ENCODE measurements at places on chromosomes 13 and 19. TPM values are rescaled to one million over a fixed set of nuclear protein-coding genes. Genes with fewer than 3 reads are reported as not detected.

The NCAN gene
- 0.20 TPM for total RNA-seq

The ATXN8OS gene
- not detected for total RNA-seq

The CACNA1A gene
- 0.47 TPM for total RNA-seq

The ZIM2 gene
- total RNA-seq: not detected

The PTGIR gene
- 217 TPM for total RNA-seq

The LRRC63 gene
- total RNA-seq: 0.17 TPM

The TEX101 gene
- total RNA-seq: not detected

The MYO1F gene
- 45.6 TPM for total RNA-seq

DNA sequence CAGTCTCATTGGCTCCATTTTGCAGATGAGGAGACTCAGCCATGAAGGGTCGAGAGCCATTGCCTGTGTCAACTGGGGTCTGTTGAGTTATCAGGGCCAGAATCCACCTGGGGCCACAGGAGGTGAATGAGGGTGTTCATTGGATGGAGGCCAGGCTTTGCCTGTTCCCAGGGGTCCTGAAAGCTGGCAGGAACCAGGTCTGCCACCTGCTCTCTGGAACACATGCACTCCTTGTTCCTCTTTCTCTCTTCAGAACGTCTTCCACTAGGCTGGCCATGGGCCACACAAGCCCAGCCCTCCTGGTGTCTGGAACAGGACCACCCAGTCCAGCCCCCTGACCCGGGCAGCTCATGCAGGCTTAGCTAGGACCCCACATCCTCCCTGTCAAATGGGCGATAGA is 21.1 kb downstream of the PPP1R37 start:
- no peak overlapping the region for H3K27ac ChIP-seq
- peaks cover 42% of the 10 kb centered on the region for H3K4me1 ChIP-seq
- no peak overlapping the region for H3K4me3 ChIP-seq
- no peak for DNase-seq

- no peak overlapping the region for H3K27ac ChIP-seq
- peaks cover 33% of the 10 kb centered on the region for H3K4me1 ChIP-seq
- no peak for DNase-seq
- no peak overlapping the region for H3K4me3 ChIP-seq
- H3K36me3 ChIP-seq: no peaks in the 10 kb centered on the region
- no peaks in the 10 kb centered on the region for H3K27me3 ChIP-seq
Measured at GRCh38 chr13:98975822-98976261, 2.0 kb downstream of the DOCK9 start.

GRCh38 chr19:17716309-17716929 is 2.9 kb upstream of the MAP1S start:
- H3K36me3 ChIP-seq: peaks cover 7% of the 10 kb centered on the region
- peaks cover 32% of the 10 kb centered on the region for H3K4me1 ChIP-seq
- H3K4me3 ChIP-seq: no peak overlapping the region
- H3K27ac ChIP-seq: no peak overlapping the region

DNA sequence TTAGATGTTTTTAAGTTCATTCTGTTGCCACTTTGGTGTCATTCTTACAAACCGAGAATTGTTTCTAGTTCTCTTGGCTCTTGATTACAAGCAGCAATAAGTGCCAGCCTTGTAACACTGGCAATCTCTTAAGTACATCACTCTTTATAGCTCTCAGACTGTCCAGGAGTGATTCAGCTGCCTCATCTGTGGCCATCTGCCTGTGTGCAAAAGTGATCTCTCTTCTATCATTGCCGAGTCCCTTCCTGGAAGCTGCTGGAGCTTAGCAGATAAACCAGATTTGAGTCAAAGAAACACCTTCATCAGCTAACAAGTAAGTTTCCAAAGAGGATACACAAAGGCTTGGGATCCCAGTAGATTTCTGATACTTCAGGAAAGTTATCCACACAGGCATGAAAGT is 23.2 kb downstream of the STOML3 start:
- H3K4me1 ChIP-seq: no peaks in the 10 kb centered on the region
- no peak overlapping the region for H3K27ac ChIP-seq
- no peak overlapping the region for H3K4me3 ChIP-seq

DNA sequence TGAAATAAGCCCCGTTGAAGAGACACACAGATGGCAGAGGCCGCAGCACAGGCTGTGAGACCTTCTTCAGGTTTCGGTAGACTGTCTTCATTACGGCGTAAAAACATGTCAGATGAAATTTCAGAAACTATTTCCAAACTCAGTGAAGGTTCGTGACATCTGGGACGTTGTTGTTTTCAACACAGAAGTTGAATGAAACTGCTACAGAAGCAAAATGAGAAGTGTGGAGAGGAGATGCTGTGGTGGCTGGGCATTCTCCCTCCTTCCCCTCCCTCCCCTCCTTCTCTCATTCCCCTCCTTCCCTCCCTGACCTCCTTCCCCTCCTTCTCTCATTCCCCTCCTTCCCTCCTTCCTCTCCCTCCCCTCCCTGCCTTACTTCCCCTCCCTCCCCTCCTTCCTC is 113.6 kb downstream of the ATP11A start:
- H3K27ac ChIP-seq: no peak overlapping the region
- no peak for DNase-seq
- no peaks in the 10 kb centered on the region for H3K4me1 ChIP-seq

DNA sequence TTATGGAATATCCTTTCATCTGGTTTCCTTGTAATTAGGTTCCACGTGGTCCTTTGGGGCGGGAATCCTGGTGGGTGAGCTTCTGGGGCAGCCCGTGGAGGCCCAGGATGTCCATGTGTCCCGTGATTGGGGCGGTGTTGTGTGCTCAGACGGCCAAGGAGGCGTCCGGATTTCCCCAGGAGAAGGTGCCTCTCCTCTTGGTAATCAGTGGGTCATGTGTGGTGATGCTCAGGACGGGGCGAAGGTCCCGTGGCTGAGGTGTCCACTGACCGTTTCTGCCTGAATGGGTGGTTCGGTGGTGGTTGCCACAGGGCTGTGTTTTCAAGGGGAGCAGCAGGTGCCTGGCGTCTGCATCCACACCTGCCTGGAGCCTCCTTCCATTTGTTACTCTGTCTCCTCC is 52.2 kb upstream of the F7 start:
- H3K36me3 ChIP-seq: no peaks in the 10 kb centered on the region
- no peak overlapping the region for H3K27ac ChIP-seq
- no peaks in the 10 kb centered on the region for H3K4me1 ChIP-seq
- no peak overlapping the region for H3K4me3 ChIP-seq
- DNase-seq: no peak
- no peaks in the 10 kb centered on the region for H3K27me3 ChIP-seq

- no peaks in the 10 kb centered on the region for H3K36me3 ChIP-seq
- H3K27me3 ChIP-seq: no peaks in the 10 kb centered on the region
- no peak overlapping the region for H3K27ac ChIP-seq
Measured at GRCh38 chr13:98217597-98217996, 40.5 kb upstream of the RNF113B start.

GRCh38 chr13:76886005-76886291 is 257 bp downstream of the KCTD12 start:
- peaks cover 23% of the 10 kb centered on the region for H3K27me3 ChIP-seq
- H3K4me3 ChIP-seq: peak overlapping the region; percentile 77
- peaks cover 28% of the 10 kb centered on the region for H3K4me1 ChIP-seq
- H3K27ac ChIP-seq: peak overlapping the region; percentile 44
- no peaks in the 10 kb centered on the region for H3K36me3 ChIP-seq

DNA sequence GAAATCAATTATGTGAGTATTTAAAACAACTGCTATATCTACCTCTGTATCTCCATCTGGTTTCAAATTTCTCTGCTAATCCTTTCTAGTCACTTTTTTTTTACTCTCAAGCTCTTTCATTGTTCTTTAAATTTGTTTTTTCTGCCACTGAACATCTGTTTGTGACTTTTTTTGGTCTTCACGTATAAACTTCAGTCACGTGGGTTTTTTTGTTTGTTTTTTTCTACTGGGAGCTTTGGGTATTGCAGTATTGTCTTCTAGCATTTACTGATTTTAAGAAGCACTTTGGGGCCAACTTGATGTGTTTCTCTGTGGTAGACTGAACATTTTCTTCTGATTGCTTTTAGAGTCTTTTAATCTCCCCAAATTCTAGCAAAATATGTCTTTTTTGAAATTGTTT is 262.6 kb upstream of the RXFP2 start:
- no peak for DNase-seq
- H3K4me1 ChIP-seq: no peaks in the 10 kb centered on the region
- H3K4me3 ChIP-seq: no peak overlapping the region
- H3K27ac ChIP-seq: no peak overlapping the region
- no peaks in the 10 kb centered on the region for H3K27me3 ChIP-seq

DNA sequence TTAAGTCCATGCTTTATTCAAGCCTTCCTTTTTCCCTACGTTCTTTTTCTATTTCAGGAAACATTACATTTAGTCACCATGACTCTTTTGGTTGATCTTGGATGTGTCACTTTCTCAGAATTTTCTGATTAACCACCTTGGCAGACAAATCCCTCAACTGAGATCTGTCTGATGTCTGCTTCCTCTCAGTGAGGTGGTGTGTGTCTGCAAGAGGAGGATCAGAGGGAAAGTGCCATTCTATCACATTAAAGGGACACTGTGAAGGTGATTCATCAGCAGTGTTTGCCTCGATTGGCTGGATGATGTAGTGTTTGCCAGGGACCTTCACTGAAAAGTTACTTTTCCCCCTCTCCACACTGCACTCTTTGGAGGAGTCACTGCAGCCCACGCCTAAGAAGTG is 3.0 kb upstream of the CCNP start:
- peaks cover 7% of the 10 kb centered on the region for H3K36me3 ChIP-seq
- DNase-seq: no peak
- no peak overlapping the region for H3K27ac ChIP-seq
- H3K4me3 ChIP-seq: no peak overlapping the region

DNA sequence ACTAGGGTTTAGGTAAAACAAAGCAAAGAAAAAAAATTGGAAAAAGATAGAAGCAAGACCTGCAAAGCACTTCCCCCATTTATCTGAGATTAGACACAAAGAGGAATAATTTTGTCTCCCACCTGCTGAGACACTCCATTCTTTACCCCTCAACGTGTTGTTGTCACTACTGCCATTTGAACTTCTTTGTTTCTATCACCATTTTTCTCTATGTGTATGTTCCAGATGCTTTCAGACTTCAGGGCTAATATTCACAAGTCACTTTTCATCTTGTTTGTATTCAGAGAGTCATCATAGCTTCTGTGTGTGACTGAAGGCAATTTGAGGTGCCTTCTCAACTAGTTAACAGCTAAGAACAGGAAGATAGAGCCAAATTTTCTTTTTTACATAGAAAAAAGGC is 512.5 kb downstream of the TBC1D4 start:
- no peak overlapping the region for H3K27ac ChIP-seq
- DNase-seq: no peak

GRCh38 chr19:43784981-43785808 is 4.4 kb upstream of the KCNN4 start:
- no peaks in the 10 kb centered on the region for H3K27me3 ChIP-seq
- DNase-seq: peak; percentile 51
- H3K27ac ChIP-seq: peak overlapping the region; percentile 92
- H3K4me3 ChIP-seq: peak overlapping the region; percentile 66
- H3K4me1 ChIP-seq: peaks cover 41% of the 10 kb centered on the region
- H3K36me3 ChIP-seq: peaks cover 2% of the 10 kb centered on the region

DNA sequence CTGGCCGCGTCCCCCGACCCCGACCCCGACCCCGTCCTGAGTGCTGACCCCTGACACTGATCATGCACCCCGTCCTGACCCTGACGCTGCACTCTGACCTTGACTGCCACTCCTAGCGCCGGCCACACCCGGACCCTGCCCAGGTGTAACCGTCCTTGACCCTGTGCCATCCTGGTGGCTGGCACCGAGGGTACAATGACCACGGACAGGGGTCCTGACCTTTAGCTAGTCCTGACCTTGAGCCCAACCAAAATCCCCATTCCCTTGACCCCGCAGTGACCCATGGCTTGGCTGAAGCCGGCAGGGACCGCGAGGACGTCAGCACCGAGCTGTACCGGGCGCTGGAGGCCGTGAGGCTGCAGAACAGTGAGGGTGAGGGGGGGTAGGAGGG is 25.9 kb downstream of the CLEC4M start:
- no peak overlapping the region for H3K27ac ChIP-seq
- no peak overlapping the region for H3K4me3 ChIP-seq
- no peaks in the 10 kb centered on the region for H3K36me3 ChIP-seq
- no peaks in the 10 kb centered on the region for H3K4me1 ChIP-seq
- peaks cover 44% of the 10 kb centered on the region for H3K27me3 ChIP-seq
